Amniotic stem cell (primary cell): ENCODE measurements at places on chromosomes 16 and 17.

- no peak for DNase-seq
These were observed 5.3 kb downstream of the MAF start for GRCh38 chr16:79595231-79595641.

- DNase-seq: no peak
These were observed 47.3 kb upstream of the CHMP6 start for GRCh38 chr17:80944326-80944725.

- DNase-seq: no peak
These were observed 167.9 kb upstream of the MAF start for GRCh38 chr16:79768276-79768970.

GRCh38 chr17:31428111-31428510, 36.6 kb downstream of the RAB11FIP4 start:
- no peak for DNase-seq

DNA sequence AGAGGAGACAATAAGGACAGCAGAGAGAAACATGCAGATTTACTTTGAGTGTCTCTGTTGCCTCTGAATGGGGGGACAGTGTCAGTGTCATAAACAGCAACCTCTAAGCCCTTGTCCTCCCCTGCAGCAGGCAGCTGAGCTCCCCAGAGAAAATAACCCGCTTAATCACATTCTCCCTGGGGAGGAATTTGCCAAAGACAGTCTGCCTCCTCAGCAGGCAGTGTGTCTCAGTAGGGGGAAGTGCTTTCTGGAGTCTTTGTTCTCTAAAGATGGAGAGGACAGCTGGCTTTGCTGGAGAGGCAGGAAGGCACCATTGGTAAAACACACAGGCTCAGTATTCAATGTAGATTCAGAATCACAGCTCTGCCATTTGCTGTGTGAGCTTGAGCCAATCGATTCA, 16.1 kb downstream of the TEKT5 start:
- no peak for DNase-seq

DNA sequence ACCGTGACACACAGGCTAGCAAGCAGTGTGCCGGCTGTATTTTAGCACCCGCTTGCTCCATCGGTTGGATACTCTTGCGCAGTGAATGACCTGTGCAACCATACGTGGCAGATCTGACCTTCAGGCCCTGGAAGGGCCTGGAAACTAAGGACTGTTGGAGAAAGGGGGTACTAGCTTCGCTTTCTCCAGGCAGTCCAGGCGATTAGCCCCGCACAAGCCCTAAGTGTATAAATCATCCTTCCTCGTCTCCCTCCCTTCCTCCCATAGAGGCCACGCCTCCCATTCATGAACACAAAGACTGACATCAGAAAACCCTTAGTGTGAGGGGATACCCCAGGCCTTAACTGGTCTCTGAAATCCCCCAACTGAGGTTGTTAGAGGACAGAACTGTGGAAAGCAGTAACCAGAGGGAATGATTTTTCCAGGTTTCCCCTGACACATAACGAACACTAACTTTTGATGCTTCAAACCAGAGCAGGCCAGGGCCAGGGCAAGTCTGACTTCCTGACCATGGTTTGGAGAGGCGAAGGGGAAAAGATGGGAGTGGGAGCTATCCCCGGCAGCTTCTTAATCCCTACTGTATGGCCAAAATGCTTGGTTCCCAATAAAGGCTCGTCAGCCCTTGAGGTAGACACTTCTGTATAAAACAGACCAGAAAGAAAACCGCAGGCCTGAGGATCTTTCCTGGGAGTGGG, 1.4 kb upstream of the DYNLL2 start:
- no peak for DNase-seq

- DNase-seq: no peak
These were observed 193.9 kb upstream of the SOX9 start for GRCh38 chr17:71926746-71927398.

- no peak for DNase-seq
These were observed 431 bp downstream of the TEKT3 start for GRCh38 chr17:15340966-15341365.

DNA sequence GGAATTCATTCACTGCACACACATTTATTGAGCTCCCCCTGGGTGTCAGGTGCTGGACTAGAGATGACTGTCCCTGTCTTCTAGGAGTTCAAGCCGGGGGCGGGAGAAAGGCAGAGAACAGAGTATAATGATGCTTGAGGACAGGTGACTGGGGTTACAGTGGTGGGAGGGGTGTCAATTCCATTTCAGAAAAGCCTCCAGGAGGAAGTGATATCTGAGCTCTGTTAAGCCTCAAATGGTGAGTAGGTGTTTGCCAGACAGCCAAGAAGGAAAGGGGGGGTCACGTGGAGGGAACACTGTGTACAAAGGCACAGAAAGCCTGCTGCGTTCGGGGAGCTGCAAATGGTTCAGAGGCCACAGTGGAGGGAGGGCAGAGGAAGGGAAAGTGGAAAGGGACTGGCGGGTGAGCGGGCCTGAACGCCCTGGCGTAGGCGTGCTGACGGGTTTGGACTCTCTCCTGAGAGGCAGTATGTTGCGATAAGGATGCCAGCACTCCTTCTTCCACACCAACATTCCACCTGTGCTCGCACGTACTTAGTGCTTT, 9.7 kb upstream of the NXPH3 start:
- DNase-seq: no peak

DNA sequence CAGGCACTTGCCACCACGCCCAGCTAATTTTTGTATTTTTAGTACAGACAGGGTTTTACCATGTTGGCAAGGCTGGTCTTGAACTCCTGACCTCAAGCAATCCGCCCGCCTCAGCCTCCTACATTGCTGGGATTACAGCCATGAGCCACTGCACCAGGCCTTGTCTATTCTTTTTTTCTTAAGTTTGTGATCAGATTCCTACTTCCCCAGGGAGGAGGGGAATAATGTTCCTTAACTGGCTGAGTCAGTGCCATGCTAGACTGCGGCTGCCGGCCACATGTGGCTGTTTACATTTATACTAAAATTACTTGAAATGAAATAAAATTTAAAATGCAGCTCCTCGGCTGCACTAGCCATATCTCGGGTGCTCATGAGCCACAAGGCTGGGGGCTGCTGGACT, 27.8 kb upstream of the USP36 start:
- DNase-seq: peak; percentile 42

DNA sequence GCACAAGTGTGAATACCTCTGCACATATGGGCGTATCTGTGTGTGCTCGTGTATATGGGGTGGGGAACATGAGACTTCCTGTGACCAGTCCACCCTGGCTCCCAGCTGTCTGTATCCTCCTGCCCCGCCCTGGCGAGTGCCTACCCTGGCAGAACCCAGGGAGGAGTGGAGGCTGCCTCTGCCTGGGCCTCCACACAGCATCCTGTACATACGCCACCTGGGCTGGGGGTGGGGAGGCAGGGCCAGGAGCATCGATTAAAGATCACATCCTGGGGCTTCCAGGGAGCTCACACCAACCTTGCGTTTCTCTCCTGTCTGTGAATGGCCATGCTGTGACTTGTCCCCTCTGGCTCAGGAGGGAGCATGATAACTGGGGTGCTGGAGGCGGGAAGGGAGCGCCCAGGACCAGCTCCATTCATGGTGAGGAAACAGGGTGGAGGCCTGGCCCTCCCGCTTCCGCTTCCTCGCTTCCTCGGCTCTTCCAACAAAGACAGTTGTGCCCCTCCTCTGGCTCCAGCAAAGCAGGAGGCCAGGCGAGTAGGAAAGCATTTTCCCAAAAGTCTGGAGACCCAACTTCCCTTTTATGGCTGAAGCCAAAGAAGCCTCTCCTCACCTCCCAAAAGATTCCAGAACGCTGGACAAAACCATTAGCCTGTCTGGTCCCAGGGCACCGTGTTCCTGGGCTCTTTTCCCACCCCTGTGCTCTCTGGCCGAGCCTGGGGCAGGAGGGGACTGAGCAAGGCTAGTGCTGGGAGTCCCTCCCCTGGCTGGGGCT, 22.9 kb downstream of the ADAM11 start:
- no peak for DNase-seq

DNA sequence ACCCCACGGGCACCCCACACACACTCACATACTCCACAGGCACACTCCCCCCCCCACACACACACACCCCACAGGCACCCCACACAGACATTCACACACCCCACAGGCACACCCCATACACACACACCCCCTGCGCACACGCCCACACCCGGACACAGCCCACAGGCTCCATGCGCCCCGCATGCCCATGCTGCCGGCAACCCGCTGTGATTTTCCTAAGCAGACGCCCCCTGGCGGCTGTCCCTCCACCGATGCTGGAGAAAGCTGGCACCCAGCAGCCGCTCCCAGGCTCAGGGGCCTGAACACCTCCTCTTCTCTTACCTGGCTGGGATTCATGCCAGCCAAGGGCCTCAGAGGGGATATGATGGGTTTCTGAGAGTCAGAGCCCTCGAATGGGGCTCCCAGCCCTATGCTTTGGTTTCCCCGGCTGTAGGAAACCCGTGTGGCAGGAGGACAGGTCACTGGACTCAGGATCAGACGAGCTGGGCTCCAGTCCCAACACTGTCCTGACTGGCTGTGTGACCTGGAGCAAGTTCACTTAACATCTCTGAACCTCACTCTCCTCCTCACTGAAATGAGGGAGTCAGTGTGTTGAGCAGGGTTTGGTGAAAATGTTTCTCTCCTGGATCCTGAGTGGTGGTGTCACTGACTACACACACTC, 19.6 kb upstream of the TNFRSF13B start:
- DNase-seq: peak; percentile 52

- DNase-seq: peak; percentile 74
These were observed 1.3 kb upstream of the PER1 start for GRCh38 chr17:8153525-8153956.

DNA sequence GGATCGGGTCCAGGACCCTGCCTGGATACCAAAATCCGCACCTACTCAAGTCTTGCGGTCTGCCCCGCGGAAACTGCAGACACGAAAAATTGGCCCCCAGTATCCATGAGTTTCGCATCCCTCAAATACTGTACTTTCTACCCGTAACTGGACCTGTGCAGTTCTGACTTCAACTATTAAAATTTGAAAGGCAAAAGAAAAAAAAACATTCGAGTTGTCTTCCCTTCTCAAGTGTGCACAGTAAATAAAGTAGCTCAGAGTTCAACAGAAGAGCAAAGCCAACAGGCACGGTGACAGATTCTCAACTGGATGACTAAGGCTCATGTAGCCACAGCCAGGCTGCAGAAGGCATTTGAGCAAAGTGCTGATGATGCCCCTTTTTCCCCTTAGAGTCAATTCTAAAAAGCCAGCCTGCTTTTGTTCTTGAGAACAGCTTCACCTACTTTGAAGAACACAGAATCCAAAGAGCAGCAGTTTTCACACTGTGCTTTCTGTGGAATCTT, 32.5 kb downstream of the MARF1 start:
- no peak for DNase-seq

GRCh38 chr17:20920815-20921199, 122.0 kb downstream of the USP22 start:
- DNase-seq: no peak

- no peak for DNase-seq
These were observed 256.1 kb upstream of the SALL1 start for GRCh38 chr16:51407199-51407598.

- no peak for DNase-seq
These were observed 112.8 kb downstream of the CLEC16A start for GRCh38 chr16:11056993-11057649.

DNA sequence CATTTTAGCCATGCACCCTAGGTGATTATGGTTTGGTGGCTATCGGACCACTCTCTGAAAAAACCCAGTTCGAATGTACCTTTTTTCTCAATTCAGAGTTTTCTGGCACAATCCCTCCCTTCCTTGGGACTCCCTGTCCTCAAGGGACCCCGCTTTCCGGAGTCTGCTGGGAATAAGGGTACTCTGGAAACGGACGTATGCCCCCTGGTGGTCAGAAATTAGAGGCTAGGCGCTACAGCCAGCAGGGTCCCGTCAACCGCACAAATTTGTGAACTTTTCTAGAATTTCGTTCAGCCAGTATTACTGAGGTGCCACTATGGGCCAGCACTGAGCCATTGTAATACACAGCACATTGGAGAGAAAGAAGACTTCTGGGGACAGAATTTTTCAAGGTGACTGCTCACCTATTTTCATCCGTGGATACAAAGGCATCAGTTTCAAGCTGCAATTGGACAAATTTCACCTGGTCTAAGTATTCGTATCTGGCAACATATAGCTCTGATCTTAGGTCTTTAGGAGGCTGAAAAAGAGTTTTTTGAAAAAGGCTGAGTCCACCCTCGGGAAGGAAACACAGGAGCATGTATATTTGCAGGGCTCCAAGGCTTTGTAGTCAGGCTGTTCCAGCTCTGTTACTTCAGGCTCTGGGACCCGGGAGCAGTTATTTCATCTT, 27.1 kb upstream of the CRYBA1 start:
- DNase-seq: peak; percentile 82

DNA sequence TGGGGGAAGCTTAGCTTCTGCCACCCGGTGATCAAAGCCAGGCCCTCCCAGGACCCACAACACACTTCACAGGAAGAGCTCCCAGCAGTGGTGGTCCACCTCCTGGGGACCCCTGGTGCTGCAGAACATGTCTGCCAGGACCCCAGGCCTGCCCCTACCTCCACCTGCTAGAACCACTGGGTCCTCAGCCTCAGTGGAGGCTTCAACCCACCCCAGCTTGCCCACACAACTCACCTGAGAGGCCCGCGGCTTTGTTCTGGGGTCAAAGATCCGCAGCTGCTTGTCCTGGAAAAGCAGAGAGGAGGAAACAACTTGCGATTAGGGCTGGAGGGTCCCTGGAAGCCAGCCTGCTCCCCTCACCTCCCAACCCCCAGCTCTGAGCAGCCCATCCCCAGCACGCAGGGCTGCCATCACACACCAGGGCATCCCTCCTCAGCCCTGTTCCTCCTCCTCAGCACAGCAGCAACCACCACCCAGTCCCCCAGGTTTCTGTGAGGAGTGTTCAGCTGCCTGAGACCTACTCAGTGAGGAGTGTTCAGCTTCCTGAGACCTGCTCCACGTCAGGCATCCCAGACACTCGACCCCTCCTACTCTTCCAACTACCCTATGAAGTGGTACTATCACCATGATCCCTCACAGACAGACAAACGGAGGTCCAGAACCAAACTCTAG, 21.2 kb downstream of the CORO7 start:
- DNase-seq: no peak

GRCh38 chr17:38541281-38541680, 64.5 kb downstream of the SRCIN1 start:
- DNase-seq: no peak

DNA sequence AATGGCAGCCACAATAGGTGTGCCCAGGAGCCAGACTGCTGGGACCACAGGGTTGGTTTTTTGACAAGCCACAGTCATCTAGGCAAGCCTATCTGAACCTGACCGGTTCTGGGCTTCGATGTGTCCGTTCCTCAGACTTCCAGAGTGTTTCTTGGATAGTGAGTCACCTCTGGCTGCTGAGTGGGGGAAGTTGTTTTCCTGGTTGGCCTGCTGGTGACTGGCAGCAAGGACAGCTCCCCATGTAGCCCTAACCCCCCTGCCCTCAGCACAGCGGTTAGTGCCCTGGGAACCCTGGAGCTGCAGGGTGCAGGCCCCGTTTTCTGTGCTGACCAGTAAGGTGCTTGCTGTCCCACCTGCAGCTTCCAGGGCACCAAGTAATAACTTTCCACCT, 65.5 kb downstream of the PLD6 start:
- DNase-seq: no peak

- no peak for DNase-seq
These were observed 2.8 kb downstream of the VAT1 start for GRCh38 chr17:43019418-43019817.

GRCh38 chr17:52754838-52755237, 596.3 kb upstream of the CA10 start:
- no peak for DNase-seq

- DNase-seq: no peak
These were observed 575.8 kb downstream of the TOX3 start for GRCh38 chr16:51971184-51971583.

GRCh38 chr17:48023400-48024148, 14.0 kb downstream of the COPZ2 start:
- DNase-seq: peak; percentile 42

- no peak for DNase-seq
These were observed 2.4 kb downstream of the APOBR start for GRCh38 chr16:28496844-28497243.
